ENCODE measurements at places on chromosomes 5 and 9. TPM values are rescaled to one million over a fixed set of nuclear protein-coding genes. Genes with fewer than 3 reads are reported as not detected.

Gene GFI1B
- 0.09 TPM for total RNA-seq

Gene SPATA31C2
- total RNA-seq, result not detected

Gene RBM27
- 13.7 TPM for total RNA-seq

Gene PCDHGB2
- 0.08 TPM for total RNA-seq

Gene PTRH1
- total RNA-seq, result 22.7 TPM

Gene SHOC1
- not detected for total RNA-seq

Gene QRFP
- total RNA-seq, result not detected

Gene RNF208
- total RNA-seq, result 1.8 TPM

Gene PDZD2
- total RNA-seq, result 0.42 TPM

Gene MRPS30
- total RNA-seq, result 36.3 TPM

Gene MEIKIN
- total RNA-seq, result not detected

Gene SARDH
- total RNA-seq, result 0.07 TPM

Gene VLDLR
- total RNA-seq, result 17.3 TPM

Gene IL5
- not detected for total RNA-seq

Gene CER1
- not detected for total RNA-seq

Gene CEL
- total RNA-seq, result 0.52 TPM

Gene FUT7
- 0.07 TPM for total RNA-seq

Gene GFM2
- 19.1 TPM for total RNA-seq

Gene HSPB3
- 0.24 TPM for total RNA-seq

Gene ENTPD2
- 4.7 TPM for total RNA-seq

Gene GPX3
- 17.7 TPM for total RNA-seq

Gene LECT2
- total RNA-seq, result not detected

Gene TAF11L11
- not detected for total RNA-seq

Gene TIMD4
- total RNA-seq, result 0.85 TPM

Gene KIAA0825
- total RNA-seq, result 0.60 TPM

Gene ZFAND5
- total RNA-seq, result 222 TPM

Gene FLT4
- total RNA-seq, result 3.6 TPM

Gene MEGF10
- not detected for total RNA-seq

Gene AGGF1
- 12.9 TPM for total RNA-seq

Gene POU5F2
- 0.02 TPM for total RNA-seq

Gene GALNT12
- 3.2 TPM for total RNA-seq

Gene PTPN3
- total RNA-seq, result 17.5 TPM
